HT-29 (cell line): ENCODE measurements at places on chromosomes 7 and 10.

- no peak for DNase-seq
Observed at GRCh38 chr7:131786204-131786603, 229.8 kb upstream of the PODXL start.

DNA sequence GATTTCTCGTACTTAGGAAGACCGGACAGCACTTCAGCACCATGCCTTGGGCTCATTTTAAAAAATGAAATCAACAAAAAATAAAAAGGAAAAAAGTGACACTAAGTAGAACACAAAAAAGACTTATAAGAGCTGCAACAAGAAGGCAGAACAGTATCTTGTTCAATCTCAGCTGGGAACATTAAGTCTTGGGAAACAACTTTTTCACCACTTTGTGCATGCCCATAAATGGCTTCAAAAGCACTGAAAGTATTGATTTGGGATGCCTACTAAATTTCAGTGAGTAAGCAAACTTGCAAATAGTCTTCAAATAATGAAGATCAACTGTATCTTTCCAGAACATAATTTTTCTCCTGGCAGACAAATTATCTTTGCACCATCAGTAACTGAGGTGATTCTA is 489.3 kb downstream of the NXPH1 start:
- no peak for DNase-seq

DNA sequence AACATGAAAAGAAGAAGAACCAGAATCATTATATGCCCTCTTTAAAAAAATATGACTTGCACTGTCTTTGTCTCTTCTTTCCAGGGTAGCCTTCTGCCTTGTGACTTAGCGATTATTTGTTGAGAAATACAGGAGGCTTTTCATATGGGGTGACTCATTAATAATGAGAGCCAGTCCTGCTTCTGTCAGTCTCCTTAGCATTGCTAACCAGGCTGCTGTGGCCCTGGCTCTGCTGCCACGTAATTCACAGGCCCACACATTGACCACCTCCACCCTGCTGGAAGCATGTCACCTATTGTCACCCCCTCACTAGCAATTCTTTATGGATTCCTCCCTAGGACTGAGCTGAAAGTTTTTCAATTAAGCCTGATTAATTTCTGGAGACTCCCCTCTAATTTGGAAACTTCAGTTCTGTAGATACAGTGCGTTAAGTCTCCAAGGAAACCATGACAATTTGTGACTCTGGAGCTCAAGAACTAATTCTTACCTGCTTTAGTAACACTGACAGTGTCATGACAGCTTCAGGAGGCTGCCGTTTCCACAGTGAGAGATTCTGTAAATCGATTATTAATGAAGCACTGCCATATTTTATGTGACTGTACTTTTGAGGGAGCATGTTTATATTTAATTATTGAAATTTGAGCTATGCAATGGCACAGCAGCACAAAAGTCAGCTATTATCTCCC is 267.9 kb upstream of the SP8 start:
- DNase-seq = no peak

- no peak for DNase-seq
Observed at GRCh38 chr10:132624061-132624846, 86.7 kb downstream of the INPP5A start.

DNA sequence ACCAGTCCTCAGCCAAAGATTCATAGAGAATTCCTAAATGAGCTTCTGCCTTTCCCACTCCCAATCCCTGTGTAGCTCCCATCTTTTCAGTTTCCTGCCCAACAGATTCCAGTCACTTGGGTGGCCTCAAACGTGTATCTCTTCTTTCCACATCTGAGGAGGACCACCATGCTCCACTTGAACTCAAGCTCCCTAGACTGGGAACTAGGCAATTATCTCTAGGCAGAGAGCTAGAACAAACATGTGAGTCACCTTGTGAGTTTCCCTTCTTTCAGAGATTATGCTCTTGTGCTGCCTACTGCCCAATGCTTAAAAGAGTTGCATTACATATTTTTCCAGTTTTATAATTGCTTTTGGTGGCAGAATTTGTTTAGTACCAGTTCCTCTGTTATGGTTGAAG is 178.0 kb downstream of the MDFIC start:
- DNase-seq = peak; percentile 74

DNA sequence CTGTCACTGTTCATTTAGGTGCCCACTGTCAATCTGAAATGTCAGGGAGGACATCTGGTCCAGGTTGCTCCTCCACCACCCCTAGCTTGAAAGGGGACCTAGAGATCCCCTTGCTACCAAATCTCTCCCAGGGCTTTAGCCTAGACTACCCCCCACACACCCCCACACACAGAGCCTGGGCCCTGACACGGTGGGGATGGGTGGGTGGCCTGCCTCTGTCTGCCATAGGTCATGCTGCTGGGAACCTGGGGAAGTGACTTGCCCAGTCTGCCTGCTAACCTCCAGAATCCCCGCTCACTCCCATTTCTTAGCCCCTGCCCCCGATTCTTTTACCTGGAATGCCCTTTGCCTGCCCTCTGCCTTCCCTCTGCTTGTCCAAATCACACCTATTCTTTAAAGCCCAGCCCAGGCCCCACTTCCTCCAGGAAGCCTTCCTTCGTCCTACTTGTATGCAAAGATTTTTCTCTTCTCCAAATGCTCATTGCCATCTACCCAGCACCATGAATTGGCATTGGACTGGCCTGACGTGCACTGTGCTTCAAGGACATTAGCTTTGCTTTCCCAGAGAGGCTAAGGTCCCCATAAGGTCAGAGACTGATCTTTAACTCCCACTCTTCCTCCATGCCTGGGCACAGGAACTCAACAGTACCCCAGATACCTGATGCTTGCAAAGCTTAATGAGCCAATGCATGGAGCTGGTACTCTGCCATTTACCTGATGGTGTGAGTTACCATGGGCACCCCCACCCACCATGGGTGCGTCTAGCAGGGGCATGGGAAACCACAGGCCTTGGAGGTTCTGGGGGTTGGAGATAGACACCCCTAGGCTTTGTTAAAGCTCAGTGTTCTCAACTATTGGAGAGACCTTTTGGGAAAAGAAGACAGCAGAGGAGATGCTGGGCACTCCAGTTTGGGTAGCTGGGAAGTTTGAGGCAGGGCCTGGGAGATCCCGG is 2.0 kb upstream of the SMARCD3 start:
- DNase-seq = no peak

- peak; percentile 88 for DNase-seq
Observed at GRCh38 chr10:30433306-30433729, 666 bp upstream of the MAP3K8 start.

GRCh38 chr7:2170576-2171521 is 61.9 kb downstream of the MAD1L1 start:
- DNase-seq = no peak

DNA sequence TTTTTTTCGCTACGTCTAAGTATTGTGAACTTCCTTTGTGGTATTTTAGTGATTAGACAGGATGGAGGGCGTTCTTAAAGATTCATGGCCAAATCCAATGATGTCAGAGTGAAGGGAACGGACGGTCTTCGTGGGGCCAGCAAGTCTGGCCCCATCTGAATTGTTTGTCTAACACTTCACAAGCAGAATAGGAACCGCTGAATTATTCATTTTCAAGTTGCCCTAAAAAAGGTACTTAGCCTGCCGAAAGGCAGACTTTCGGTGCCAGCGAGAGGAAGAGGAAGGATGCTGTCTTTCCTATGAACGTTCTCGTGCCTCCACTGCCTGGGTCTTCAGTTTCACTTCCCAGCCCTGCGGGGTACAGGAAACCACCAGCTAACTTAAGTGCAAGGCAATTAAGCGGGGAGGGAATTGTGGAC is 145.7 kb upstream of the SH2B2 start:
- DNase-seq = no peak

DNA sequence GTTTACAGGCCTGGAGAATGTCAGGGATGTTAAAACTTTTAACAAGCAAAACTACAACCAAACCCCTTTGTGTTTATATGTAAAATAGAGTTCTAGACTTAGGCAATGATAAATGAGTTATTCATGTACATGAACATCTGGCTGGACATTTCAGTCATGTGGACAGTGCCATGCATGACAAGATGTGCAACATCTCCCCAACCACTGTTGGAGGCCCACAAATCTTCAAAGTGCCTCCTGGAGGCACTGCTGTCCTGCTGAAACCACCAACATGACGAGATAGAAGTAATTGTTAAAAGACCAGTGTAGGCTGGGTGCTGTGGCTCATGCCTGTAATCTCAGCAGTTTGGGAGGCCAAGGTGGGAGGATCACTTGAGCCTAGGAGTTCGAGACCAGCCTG is 18.4 kb downstream of the PPIA start:
- no peak for DNase-seq

- no peak for DNase-seq
Observed at GRCh38 chr10:22342421-22342820, 2.9 kb upstream of the SPAG6 start.

DNA sequence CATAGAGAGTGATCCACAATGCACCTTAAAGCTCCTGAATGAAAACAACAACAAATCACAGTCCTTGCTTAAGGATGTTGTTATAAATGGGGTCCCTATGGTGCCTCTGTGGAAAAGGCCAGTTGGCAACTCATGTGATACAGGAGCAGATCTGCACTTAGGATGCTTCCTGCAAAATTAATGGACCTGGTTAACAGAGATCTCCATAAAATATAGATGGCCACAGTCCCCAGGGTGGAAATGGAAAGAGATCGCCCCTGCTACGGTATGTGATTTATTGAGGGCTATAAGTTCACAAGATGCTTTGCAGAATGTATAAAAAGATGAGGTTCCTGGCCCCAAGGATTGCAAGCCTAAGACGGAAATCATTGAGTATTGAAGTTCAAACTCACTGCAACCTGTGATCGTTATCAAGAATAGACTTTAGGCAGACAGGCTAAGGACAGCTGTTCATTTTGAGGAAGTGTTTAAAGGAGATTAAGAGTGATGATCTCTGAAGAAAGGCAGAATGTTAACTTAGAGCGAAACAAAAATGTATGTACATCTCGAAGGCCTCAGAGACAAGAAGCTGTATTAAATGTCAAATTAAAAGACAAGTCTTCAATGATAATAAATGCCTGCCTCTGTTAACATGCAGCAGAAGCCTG is 174.1 kb upstream of the PLPP4 start:
- no peak for DNase-seq

- no peak for DNase-seq
Observed at GRCh38 chr7:20799566-20800366, 13.1 kb upstream of the SP8 start.

GRCh38 chr10:123294886-123295285 is 140.7 kb downstream of the BUB3 start:
- DNase-seq = no peak

DNA sequence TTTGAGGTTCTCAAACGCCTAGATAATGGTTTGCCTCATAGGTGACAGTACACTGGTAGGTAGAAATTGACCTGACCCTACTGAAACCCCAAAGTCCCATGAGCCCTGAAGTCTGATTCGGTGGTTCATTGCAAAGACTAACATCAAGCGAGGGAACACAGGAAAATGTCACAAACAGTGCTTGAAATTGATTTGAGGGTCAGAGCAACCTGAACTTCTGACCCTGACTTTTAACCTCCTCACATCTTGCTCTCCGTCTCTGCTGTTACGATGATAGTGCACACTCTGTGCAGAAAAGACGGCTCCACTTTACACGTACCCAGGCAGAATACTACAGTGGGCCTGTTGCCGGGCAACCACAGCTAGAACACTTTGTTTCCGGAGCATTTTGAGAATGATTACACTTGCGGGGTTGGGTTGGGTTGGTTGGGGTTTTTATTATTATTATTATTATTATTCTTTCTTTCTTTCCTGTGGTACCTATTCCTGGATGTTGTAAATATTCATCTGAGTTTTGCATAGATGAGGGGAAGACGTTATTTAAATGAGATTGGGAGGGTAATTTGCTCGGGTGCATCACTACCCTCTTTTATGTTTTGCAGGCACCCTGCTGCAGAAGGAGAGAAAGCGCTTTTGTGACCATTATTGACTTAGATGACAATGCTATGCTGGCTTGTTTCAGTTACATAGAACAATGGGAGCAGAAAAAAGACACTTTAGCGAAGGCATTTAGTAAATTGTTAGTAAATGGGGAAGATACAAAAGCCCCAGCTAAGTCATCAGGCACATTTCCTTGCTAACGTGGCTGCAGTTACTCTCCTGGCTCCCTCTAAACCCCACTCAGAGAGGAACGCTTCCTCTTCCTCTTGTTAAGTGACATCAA is 438.1 kb upstream of the NRP1 start:
- DNase-seq = no peak

- no peak for DNase-seq
Observed at GRCh38 chr10:120392671-120393079, 64.4 kb upstream of the PLPP4 start.

DNA sequence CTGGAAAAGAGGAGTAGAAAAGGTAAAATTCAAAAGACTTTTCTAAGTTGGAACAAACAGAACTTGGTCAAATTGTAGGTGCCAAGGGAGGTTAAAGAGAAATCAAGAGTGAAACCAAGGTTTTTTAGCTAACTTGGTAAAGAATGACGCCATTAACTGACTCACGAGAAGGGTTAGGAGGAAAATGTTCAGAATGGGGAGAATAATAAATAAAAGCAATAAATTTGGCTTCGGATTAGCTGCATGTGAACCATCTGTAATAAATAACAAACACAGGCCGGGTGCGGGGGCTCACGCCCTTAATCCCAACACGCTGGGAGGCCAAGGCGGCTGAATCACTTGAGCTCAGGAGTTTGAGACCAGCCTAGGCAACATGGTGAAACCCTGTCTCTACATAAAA is 71.9 kb upstream of the SRRM3 start:
- no peak for DNase-seq

DNA sequence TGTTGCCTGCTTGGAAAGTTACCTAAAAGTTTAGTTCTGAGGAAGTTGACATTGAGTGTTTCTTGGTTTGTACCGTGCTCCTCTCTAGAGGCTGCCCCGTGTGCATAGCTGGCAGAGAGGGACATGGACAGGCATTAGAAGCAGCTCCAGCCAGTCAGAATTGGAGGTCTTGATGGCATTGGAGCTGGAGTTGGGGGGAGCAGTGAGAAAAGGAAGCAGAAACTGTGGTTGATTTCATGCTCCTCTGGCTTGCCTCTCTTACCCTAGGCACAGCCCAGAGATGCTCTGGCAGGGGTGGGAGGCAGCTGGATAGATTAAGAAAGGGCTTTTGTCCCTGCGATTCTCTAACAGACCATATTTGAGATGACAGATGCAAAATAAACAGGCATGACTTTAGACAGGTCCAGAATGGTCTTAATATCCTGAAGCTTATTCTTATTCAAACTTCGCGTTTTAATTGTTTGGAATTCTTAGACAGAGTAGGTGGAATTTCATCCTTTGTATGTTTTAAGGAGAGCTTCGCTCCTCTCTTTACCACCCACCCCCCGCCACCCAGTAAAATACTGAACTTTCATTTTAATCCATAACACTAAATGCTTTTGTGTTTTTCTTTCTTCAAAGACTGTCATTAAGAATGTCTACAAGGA is 73.5 kb upstream of the GLCCI1 start:
- no peak for DNase-seq

- DNase-seq = peak; percentile 14
Observed at GRCh38 chr7:28458732-28459131, 46.4 kb downstream of the CREB5 start.

GRCh38 chr7:85135977-85136376 is 50.9 kb downstream of the SEMA3D start:
- DNase-seq = no peak

- no peak for DNase-seq
Observed at GRCh38 chr7:149866139-149866778, 7.5 kb upstream of the ATP6V0E2 start.

GRCh38 chr10:52801947-52802346 is 29.4 kb upstream of the MBL2 start:
- DNase-seq = peak; percentile 68
